Stimulated activated CD4-positive, alpha-beta T cell treated with anti-CD3 and anti-CD28 coated beads, TNF-alpha, amount 100 ng/mL, for 4 hours (primary cell): ENCODE measurements at places on chromosomes 12 and 14.

- no peak for DNase-seq
These were observed 29.8 kb downstream of the LGMN start for GRCh38 chr14:92718664-92719063.

DNA sequence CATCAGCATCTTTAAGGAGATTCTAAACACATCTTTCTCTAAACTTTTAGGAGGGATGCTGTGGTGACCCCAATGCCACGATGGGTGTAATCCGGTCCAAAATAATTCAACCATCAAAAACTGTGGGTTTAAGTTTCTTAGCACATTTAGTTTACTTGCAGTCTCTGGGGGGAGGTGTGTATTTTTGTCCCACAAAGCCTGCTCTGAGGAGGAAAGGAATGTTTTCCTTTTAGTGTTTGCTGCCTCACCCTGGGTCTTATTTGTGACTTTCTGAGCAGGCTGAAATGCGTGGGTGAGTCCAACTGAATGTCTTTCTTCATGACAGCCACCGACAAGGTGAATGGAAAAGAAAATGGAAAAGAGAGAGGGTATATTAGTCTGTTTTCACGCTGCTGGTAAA, 1324.7 kb downstream of the AACS start:
- no peak for DNase-seq

GRCh38 chr14:95318399-95319311, 1.1 kb downstream of the CLMN start:
- no peak for DNase-seq

DNA sequence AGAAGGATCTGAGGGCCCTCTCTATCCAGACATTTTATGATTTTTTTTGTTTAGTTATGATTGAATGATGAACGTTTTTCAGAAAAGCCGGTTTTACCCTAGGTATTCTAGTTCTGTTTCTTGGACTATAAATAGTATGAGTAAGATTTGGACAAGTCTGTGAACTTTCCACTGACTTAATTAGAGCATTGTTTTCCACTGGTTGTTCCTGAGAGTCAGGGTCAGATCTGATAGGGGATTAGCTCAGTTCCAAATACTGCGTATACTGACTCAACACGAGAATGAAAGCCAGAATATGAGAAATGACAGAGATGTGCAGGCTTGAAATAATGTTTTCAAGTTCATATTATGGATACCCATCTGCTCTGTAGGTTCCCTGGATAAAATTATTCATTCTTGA, 361.6 kb downstream of the AEBP2 start:
- no peak for DNase-seq

GRCh38 chr12:100646896-100647295, 73.4 kb downstream of the GAS2L3 start:
- no peak for DNase-seq

GRCh38 chr12:47111392-47111778, 31.6 kb upstream of the AMIGO2 start:
- no peak for DNase-seq

- DNase-seq: no peak
These were observed 74.7 kb upstream of the PIWIL1 start for GRCh38 chr12:130263025-130263424.

DNA sequence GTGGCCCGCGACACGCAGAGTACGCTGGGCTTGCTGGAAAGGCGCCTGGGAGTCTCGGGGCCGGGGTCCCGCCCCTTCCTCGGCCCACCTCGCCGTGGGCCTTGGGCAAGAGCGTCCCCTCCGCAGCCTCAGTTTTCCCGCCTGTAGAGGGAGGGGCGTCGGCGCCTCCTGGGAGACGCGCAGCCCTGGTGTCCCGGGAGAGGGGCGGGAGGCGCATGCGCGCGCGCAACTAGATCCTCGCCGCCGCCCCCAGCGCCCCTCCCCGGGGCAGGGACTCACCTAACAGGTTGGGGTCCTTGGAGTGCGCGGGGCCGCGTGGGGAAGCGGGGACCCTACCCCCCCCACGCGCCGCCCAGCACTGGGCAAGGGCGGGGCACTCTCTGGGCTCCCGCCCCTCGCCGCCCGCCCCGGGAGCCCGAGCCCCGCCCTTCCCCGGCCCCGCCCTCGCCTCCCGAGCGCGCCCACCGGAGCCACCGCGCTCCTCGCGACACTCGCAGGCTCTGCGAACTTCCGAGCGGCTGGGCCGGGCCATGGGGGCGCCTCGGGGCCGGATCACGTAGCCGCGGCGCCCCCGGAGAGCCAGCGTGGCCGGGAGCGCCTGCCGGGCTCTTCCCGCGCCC, at the start of gene KIF26A:
TSS of gene KIF26A (plus strand) at position 490 of the 620 bp plus-strand sequence. CDS start 136 bp downstream, outside the sequence.
- DNase-seq: no peak

DNA sequence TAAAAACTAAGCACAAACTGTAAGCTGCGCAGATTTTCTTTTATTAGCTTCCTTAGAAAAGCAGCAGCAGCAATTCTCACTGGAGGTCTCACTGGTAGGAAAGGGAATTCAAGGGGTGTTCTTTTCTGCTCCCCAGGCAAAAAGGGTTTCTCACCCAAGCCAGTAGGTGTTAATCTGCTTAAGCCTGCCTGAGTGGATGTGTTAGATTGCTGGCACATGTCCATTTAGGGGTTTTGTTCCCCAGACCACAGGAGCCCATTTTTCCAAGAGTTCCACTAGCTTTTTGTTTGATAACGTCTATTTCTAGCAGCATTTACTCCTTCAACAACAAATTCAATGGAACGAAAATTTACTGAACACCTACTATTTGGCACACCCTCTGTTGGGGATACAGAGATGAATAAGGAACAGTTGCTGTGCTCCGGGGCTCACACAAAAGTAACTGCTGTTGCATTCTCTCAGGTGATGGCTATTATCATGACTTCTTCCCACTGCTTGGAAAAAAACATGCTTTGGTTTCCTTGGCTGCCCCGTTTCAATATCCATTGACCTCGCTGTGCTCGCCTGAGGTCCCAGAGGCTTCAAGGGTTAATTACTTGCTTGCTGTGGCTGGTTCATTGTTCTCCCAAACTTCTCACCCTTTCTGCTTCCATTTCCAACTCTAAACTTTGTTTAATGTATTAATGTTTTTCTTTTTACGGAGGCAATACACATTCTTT, 31.1 kb upstream of the RIC8B start:
- no peak for DNase-seq

GRCh38 chr14:83847102-83847501, 1682.8 kb upstream of the FLRT2 start:
- no peak for DNase-seq

DNA sequence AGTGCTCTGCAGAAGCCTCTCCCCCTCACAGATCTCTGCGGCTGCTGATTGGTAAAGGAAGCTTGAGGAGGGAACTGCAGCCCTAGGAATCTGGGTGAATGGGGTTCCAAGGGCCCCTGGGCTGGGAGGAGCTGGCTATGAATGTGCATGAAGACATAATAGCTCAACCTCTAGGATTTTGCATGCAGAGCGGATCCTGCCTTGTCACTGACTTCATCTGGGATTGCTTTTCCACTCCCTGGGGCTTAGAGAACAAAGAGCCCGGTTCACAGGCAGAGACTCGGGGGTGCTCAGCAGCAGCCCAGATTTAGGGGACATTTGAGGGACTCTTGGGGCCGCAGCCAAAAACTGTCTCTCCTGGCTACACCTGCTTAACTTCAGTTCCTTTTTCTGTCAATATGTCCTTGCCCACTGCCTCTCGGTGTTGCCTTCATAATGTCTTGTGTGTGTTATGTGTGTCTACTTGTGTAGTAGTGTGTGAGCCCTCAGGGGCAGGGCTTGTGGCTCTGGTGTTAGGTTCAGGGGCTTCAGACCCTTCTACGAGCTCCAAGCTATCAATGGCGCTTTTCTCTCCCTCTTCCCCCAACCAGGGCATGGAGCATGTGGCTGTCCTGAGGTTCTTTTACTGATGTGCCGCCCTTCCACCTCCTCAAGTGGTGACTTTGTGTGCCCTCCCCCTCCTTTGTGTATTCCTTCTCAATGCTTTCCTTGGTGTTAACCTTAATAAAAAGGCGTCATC, 1.9 kb downstream of the CCDC184 start:
- no peak for DNase-seq

GRCh38 chr12:124332058-124332672, 37.3 kb downstream of the RFLNA start:
- no peak for DNase-seq

DNA sequence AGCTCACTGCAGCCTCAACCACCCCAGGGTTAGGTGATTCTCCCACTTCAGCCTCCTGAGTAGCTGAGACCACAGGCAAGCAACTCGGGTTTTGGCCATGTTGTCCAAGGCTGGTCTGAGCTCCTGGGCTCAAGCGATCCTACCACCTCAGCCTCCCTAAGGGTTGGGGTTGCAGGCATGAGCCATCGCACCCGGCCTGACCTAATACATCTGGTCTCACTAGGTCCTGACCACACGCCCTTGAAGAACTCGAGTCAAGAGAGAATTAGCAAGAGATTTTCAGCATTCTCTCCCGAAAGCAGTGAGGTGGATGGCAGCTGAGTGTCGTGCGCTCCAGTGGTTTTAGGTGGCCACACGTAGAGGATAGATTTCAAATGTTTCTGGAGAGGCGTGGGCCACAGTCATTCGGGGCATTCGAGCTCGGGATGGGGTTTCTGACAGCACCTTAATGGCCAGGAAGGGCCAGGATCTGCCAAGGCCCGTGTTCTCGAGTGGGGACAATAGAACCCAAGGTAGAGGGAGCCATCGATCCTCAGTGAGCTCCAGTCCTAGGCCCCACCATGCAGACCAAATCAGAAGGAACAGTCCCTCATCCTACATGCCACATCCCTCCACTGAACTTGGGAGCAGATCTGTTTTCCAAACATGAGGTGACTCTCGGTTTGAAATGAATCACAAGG, 193.1 kb downstream of the ALG10 start:
- no peak for DNase-seq

DNA sequence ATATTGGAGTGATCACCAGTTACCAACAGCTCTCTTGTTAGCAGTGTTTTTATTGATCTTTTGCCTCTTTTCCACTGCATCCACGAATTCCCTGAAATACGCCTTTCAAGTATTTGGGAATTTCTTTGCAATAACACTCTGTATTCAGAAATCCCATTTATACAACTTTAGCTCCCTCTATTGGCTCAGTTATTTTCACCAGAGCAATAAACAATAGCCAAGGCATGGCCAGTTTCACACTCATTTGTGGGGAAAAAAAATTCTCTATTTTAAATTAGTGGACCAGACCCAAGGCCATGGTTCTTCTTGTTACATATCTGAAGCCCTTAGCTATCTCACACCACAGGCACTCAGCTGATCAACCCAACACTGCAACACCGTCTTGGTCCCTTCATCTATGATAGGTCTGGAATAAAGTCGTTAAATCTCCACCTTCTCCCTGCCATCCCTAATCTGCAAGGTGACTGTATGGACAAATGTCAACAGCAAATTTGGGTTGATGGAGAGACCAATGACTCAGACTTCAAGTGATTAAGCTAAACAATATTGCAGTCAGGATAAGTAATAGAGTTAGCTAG, 92.4 kb upstream of the TMEM260 start:
- no peak for DNase-seq

- DNase-seq: no peak
These were observed 239.3 kb downstream of the RMST start for GRCh38 chr12:97701901-97702300.
